ENCODE measurements at places on chromosomes 2 and 18.
A peak's percentile ranks its signal among the peaks of the same experiment; 100 is the strongest.

DNA sequence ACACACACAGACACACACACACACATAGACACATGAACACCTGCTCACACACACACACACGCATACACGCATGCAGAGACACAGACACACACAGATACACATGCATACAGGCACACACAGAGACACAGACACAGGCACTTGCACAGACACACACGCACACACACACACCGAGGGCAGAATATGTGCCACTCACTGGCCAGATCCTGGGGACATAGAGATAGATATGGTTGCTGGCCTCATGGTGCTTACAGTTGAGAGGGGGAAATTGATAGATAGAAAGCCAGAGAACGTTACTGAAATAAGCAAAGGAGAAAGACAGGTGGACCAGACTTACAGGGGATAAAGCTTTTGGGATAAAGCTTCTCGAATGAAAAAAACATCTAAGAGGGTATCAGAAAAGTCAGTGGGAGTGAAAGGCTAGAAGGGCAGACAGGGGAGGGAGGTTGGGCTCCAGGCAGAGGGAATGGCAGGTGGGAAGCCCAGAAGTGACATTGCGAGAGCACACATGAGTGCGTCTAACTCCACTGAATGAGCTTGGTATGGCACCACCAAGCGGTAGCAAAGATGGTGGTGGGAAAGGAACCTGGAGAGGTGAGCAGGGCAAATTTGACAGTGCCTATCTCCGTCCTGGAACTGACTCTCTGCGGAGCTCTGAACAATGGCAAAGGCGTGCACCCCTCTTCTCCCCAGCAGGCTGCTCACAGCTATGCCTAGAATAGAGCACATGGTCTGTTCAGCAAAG lies 390.1 kb upstream of the TRIB2 start:
- peak; percentile 14 for DNase-seq

- DNase-seq: no peak
These were observed 21.6 kb downstream of the EPAS1 start for GRCh38 chr2:46318579-46319460.

- no peak for DNase-seq
These were observed 8.3 kb upstream of the KLHL30 start for GRCh38 chr2:238130111-238130695.

- no peak for DNase-seq
These were observed 21.7 kb downstream of the ADD2 start for GRCh38 chr2:70746094-70746974.

- no peak for DNase-seq
These were observed 77.7 kb downstream of the KCTD18 start for GRCh38 chr2:200431996-200432705.

DNA sequence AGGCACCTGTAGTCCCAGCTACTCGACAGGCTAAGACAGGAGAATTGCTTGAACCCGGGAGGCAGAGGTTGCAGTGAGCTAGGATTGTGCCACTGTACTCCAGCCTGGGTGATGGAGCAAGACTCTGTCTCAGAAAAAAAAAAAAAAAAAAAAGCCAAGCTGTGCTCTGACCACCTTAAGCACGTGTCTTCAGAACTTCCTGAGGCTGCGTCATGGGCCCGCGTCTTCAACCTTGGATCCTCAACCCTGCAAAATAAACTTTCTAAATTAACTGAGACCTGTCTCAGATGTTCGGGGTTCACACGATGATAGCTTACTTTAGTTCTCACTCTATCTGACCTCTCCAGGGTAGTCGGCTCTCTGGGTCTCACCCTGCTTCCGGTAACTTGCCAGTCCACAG lies 65.8 kb upstream of the CABLES1 start:
- DNase-seq: peak; percentile 13
